Stimulated activated memory B cell treated with anti-CD40 and anti-IgM and Interleukin-4, amounts not matched to agents 10 μg/mL and 1 μg/mL and 100 μg/mL, for 72 hours (primary cell): ENCODE measurements at places on chromosomes 13 and 19.

DNA sequence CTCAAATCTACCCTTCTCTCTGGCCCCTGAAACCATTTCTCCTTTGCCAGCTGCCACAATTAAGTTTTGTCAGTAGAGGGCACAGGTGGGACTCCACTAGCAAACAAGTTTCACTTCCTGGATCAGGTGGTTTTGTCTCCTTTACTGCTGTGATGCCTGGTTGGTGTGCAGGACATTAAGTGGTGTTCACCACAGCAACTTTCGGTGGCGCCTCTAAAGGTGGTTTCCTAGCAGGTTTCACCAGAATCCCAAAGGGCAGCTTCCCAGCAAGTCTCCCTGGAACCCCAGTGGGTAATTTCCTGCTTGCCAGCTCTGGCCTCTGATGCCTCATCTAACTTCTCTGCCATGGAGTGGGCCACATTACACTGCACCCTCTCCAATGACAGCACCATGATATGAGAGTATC lies 16.6 kb downstream of the MED4 start:
- ATAC-seq = peak; percentile 96

DNA sequence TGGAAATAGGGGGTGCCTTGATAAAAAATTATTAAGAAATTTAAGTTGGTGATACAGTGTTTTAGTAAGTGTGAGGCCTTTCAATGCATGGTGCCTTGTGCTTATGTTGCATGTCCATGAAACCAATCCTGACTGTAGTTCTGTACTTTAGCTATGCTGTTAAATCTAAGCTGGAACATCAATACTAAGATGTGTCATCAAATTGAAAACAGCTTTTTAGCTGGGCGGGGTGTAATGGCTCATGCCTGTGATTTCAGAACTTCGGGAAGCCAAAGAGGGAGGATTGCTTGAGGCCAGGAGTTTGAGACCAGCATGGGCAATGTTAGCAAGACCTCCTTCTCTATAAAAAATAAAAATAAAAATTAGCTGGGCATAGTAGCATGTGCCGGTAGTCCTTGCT lies 930.3 kb upstream of the PCDH9 start:
- ATAC-seq = no peak

GRCh38 chr19:13228561-13228960 lies 78.3 kb downstream of the IER2 start:
- no peak for ATAC-seq

DNA sequence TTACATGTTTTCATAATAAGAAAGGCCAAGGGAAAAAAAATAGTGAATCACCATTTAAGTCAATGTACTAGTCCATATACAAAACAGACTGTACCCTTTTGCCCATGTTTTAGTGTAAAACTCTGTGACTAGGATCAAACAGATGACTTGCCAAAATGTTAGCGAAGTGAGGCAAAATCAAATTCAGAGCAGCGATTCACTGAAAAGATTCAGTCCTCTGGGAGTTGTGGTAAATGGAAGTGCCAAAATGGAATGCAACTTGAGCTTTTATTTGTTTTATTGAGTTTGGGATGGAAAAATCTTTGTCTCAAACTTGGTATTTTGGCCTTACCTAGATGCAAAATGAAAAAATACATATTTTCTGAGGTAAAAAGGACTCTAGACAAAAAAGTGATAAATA lies 9.1 kb downstream of the CDADC1 start:
- ATAC-seq = no peak

DNA sequence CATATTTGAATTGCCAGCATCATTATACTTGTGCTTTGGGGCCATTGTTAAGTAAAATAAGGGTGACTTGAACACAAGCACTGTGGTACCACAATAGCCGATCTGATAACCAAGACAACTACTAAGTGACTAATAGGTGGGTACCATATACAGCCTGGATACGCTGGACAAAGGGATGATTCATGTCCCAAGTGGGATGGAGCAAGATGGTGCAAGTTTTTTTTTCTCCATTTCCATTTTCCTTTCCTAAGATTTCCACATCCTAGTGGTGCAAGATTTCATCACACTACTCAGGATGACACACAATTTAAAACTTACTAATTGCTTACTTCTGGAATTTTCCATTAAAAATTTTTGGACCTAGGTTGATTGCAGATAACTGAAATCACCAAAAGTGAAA lies 15.1 kb downstream of the BRCA2 start:
- no peak for ATAC-seq

DNA sequence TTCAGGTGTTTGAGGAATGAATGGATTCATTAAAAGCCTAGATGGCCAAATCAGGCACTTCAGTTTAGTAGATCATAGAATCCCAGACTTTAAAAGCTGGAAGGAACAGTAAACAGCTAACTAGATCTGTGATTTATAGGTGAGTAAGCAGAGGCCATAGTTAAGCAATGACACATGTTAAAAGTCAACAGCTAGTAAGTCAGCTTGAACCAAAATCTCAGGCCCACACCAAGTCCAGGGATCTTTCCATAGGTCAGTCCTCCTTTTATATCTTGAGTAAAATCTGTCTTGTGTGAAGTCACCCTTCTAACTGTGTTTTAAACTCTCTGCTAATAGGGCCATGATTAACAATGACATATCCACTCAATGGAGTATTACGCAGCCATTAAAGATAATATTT lies 275.5 kb upstream of the SOX21 start:
- no peak for ATAC-seq

DNA sequence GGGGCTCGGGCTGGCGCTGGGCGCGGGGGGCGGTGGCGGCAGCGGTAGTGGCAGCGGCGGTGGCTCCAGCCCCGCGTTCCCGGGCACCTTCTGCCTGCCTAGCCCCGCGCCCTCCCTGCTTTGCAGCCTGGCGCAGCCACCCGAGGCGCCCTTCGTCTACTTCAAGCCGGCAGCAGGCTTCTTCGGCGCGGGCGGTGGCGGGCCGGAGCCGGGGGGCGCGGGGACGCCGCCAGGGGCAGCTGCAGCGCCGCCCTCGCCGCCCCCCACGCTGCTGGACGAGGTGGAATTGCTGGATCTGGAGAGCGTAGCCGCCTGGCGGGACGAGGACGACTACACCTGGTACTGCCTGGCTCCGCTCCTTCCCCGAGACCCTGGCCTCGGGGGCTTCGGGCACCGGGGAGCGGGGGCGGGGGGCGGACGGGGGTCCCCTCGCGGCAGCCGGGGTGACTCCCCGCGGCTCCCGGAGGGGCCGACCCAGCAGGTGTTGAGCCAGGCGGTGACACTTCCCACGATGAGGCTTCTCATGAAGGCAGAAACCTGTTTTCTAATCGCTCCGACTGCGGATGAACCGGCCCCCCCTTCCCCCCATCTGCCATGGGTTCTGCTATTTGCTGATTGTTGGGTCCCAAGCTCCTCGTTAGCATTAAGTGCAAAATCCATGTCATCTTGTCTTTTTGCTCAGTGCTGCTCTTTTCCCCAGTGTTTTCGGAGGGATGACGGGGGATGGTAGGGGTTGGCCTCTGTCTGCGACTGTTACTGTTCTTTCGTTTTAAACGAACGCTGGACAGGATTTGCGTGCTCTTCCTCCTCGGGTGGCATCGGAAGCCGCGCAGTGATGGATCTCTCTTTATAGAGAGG lies 943 bp downstream of the SLAIN1 start:
- ATAC-seq = peak; percentile 44

DNA sequence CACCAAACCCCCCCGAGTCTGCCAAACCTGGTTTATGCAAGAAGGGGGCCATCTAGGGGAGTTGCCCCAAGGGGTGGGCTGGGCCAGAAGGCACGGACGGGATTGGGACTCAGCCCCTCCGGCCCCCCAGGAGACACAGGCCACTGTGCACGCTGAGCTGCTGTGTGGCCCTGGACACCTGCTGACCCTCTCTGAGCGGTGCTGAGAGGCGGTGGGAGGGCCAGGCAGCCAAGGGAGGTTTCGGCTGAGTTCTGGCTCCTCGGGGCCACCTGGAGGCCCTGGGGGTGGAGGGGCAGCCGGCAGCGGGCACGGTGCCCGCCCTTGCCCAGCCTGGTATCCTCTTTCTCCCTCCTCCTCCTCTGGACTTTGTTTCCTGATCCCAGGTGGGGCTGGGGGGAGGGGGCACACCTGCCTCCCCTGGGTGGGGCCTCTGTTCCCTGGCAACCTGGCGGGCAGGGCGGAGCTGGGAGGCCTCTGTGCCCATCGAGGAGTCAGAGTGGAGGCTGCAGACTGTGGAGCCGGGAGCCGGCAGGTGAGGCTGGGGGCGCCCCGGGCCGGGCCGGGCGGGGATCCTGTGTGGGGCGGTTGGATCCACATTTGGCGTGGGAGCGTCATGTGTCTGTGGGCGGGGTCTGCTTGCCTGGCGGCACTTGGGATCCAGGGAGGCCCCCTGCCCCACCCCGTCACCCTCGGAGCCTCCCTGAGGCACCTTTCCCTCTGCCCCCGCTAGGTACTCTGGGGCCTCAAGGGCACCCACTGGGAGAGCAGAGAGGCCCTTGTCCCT lies at the start of gene MISP:
Gene MISP, plus strand, starts transcription at position 473 of the 784 bp plus-strand sequence. CDS start 5,835 bp downstream, outside the sequence.
- no peak for ATAC-seq

- peak; percentile 9 for ATAC-seq
Measured at GRCh38 chr13:20721058-20721453, 17.6 kb downstream of the IL17D start.

DNA sequence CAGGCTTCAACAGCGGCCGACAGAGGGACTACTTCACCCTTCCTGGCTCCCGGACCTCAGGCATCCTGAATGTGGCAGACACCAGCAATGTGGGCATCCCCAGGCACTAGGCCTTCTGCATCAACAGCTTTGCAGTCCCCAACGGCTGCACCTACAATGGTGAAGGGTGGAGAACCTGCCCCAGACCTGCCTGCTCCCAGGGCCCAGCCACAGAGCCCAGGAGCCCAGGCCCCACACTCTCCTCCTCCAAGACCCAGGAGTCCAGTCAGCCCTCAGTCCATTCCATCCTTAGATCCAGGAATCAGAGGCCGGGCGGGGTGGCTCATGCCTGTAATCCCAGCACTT lies 34.5 kb downstream of the HPN start:
- ATAC-seq = no peak

- no peak for ATAC-seq
Measured at GRCh38 chr19:10237702-10238101, 6.6 kb upstream of the S1PR2 start.

GRCh38 chr13:79932556-79932955 lies 408.4 kb downstream of the SPRY2 start:
- ATAC-seq = no peak

DNA sequence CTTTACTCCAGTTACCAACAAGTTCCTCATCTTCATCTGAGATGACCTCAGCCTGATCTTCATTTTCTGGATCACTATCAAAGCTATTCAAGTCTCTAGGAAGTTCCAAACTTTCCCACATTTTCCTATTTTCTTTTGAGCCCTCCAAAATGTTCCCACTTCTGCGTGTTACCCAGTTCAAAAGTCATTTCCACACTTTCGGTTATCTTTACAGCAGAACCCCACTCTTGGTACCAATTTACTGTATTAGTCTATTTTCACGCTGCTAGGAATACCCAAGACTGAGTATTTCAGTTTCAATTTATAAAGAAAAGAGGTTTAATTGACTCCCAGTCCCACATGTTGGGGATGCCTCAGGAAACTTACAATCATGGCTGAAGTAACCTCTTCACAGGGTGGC lies 274.3 kb downstream of the FGF9 start:
- ATAC-seq = no peak

DNA sequence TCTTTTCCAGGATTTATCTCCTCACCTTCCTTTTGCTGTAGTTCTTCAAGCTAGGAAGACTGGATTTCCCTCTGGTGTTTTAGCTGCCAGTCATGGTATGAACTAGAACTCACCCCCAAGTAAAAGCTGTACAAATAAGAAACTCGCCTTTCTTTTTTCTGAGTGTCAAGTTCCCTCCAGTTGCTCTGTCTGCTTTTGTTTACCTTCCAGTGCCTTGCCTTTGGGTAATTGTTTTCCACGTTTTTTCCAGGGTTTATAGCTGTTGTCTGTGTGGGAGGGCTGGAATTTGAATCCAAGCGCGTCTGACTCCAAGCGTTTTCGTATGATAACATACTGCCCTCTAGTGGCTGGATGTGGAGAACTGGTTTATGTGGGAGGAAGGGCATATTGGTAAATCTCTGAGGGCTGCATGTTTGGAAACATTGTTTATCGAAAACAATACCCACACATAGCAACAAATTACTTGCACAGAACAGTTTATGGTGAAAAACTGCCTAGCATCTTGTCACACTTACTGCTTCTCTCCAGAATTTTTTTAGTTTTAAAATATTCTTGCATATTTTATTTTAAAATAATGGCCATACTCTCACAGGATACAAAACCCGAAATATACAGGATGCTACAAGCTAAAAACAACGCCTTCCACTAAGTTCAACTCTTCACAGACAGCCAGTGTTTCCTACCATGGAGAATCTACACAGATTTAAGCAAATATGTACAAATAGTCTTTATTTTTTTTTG lies 19.2 kb downstream of the RCN3 start:
- ATAC-seq = peak; percentile 70

DNA sequence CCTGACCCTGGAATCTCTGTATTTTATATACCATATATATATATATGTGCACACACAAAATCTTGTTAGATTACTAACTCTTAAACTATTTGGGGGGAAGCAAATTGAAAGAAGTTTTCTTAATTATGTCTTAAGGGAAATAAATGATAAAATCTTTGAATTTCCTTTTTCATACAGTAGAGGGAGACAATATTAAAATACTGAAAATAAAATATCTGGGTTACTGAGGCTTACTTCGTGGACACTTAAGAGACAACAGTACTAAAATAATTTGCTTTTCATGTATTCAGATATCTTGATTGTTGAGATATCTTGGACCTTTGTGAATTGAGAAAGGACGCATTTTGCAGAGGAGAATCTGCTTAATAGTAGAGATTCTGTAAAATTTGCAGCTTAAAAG lies 17.0 kb downstream of the SUGT1 start:
- no peak for ATAC-seq

GRCh38 chr13:49308097-49308875 lies 60.6 kb downstream of the CDADC1 start:
- ATAC-seq = no peak

GRCh38 chr19:1923319-1923718 lies 17.7 kb upstream of the CSNK1G2 start:
- peak; percentile 89 for ATAC-seq

DNA sequence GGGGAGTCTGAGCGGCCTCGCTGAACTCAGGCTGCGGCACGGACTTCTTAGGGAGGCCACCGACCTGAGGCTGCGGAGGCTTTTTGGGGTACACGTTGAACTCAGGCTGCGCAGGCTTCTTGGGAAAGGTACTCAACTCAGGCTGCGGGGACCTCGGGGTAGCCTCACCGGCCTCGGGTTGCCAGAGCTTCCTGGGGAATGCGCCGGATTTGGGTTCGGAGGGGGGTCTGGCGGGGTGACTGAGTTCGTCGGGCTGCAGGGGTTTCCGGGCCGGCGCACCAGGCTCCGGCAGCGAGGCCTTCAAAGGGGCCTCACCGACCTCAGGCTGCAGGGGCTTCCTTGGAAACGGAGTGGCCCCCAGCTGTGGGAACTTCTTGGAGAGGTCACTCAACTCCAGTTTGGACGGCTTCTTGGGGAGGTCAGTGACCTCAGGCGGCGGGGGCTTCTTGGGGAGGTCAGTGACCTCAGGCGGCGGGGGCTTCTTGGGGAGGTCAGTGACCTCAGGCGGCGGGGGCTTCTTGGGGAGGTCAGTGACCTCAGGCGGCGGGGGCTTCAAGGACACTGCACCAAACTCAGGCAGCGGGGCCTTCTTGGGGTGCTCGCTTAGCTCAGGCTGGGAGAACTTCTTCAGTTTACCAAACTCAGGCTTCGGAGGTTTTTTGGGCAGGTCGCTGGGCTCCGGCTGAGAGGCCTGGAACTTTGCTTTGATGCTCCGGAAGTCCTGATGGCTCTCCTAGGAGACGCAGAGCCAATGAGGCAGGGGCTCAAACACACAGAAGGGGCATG lies 3.2 kb downstream of the PRAM1 start:
- no peak for ATAC-seq

- peak; percentile 92 for ATAC-seq
Measured at GRCh38 chr13:95301183-95301967, at the start of gene ABCC4. ABCC4 (minus strand) TSS chr13:95301451; CDS start chr13:95301314, 137 bp downstream.
